ENCODE measurements at places on chromosomes 2 and 18.

DNA sequence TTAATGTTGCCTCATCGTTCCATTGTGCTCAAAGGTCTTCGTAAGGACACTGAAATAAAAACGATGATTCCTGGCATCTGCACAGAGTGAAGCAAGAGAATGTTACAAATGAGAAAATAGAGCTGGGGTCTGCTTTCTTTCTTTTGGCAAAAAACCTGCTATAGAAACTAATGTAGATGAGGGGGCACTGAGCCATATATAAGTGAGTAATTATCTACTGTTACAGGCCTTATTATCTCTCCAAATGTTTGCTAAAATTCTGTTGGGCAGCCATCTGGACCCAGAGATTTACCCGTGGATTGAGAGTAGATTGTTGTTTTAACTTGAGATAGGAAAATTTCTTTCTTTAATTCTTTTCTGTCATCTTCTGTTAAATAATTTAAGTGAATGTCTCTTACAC, 472.5 kb upstream of the PIK3C3 start:
- DNase-seq, result no peak

DNA sequence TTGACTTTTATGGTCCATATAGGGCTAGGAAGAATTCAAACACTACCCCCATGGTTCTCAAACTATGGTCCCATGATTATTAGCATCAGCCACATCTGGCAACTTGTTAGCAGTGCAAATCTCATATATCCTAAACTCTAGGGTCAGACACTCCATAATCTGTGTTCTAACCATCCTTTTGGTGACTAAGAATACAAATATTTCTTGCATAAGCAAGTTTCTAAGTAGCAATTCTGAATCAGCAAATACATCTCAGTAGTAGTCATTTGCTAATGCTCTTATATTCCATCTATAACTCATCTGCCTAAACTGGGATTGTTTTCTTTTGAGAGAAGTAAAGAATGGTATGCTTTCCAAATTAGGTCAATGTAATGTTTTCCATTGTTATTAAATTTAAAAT, 447.3 kb downstream of the TMX3 start:
- DNase-seq, result no peak

- no peak for DNase-seq
Measured at GRCh38 chr2:162560291-162560690, 216.4 kb downstream of the GCA start.

GRCh38 chr2:75456111-75456510, 104.6 kb downstream of the EVA1A start:
- DNase-seq, result no peak

- no peak for DNase-seq
Measured at GRCh38 chr2:63000801-63001200, 49.8 kb upstream of the OTX1 start.

DNA sequence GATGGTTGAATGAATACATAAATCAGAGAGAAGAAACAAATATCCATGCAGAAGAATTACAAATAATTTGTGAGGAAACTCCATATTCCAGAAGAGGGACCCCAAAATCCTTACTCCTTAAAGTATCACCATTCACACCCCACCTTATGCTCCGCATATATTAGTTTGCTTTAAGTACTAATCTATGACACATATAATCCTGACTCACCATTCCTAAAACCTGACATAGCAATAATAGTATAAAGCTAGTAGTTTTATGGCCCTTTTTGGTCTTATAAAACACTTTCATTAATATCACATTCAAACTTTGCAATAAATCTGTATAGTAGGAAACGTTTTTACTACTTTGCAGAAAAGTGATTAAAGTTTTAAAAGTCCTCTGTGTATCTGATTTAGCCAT, 719.0 kb upstream of the SLC39A10 start:
- DNase-seq, result no peak

GRCh38 chr2:224151680-224152310, 112.7 kb upstream of the SERPINE2 start:
- DNase-seq, result no peak

DNA sequence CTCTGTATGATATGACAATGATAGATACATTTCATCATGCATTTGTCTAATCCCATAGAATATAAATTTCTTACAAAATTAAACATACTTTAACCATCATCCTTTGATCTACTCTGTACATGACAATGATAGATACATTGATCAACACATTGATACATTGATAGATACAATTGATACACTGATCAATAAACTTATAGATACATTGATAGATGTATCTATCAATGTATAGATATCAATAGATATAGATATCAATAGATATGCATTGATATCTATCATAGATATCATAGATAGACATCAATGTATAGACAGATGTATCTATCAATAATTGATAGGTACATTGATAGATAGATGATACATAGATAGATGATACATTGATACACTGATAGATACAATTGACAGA, 105.4 kb downstream of the DYM start:
- DNase-seq, result no peak

GRCh38 chr2:96320728-96321622, 4.1 kb upstream of the ITPRIPL1 start:
- DNase-seq, result no peak

DNA sequence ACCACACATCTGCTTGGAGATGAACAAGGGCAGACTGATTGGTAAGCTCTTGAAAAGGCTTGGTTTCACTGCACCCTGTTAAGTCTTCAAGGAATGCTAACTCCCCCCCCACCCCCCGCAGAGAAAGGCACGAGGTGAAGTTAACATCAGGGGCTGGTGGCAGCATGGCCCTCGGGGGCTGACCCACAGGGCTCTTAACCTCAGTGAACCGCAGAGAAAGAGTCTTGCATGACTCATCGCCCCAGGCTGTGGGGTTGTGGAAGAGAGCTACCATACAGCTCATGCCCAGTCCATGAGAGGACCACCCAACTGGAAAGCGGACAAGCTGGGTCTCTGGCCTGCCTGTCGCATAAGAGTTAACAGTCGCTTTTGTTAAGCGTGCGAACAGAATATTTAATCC, 10.6 kb upstream of the CEP68 start:
- DNase-seq, result no peak

DNA sequence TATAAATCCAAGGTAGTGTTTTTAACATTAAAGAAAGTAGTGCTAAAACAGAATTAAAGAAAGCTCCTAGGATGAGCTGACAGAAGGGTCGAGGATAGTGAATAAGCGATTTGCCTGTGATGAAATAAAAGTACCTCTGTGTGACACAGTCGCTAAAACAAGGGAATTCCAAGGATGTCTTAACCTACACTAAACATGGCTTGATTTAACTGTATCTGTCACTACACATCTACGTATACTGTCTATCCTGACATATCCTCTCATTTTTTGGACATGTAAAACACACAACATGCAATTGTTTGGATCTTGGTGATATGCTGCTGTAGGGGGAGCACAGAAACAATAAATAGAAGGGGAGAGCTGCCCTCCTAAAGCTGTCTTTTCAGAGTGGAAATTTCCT, 580.8 kb upstream of the SLC8A1 start:
- DNase-seq, result no peak

DNA sequence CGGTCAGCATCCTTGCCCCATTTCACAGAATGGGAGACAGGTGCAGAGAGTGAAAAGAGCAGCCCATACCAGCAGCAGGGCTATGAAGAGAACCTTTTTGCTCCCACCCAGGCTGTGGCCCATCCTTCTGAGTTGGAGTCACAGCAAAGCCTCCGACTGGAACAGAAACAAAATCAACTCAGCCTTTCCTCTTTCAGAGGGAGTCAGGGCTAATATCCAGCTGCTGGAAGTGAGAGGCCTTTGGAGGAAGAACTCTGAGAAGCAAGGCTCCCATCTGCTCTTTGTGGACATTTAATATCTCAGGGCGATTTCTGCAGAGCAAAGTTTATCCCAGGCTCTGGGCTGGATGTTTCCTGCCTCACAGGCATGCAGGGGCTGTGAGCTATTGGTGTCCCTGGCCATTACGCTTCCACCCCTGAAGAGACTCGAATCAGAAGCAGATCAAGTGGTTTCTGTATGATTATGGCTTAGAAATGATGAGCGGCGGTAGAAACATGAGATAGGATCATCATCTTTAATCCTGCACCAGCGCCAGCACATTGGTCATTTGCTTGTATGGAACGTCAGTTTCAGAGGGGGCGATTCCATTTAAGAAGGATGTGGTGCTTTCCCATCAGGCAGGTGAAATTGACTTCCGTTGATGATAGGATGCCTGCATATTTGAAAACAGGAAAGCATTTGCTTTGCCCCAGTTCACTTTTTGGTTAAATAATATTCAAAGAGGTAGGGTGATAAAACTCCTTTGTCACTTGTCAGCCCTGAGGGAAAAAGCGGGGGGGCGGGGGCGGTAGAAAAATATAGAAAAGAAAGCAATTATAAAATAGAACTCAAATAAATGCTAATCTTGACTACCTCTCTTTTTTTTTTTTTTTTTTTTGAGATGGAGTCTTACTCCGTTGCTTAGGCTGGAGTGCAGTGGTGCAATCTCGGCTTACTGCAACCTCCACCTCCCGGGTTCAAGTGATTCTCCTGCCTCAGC, 152.4 kb downstream of the LRRC30 start:
- DNase-seq, result no peak

- DNase-seq, result no peak
Measured at GRCh38 chr18:34117319-34117718, 107.4 kb downstream of the NOL4 start.

DNA sequence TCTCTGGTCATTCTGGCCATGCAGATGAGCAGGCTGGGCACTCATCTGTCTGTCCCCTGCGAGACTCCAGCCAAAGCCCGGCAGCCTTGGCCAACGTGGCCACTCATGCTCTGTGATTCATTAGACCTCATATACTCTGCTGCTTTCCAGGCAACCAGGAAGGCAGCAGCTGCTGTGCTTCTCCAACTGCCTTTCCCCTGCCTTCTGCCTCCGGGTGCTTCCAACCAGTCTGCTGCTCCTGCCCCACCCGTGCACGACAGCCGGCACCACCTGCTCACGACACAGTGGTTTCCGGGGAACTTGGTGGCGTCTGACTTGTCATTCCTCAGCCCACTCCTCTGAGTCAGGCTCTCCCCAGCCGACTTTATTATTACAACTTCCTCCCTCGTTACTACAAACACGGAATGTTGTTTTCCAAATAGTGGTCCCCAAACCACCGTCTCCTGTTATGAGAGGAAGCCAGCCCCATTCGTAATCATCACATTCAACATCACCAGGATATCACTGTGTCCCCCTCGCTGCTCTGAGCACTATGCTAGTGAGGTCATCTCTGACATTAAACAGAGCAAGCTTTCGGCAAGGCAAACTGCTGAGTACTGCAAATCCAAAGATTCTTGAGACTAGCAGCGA, 392.4 kb downstream of the ALK start:
- peak; percentile 88 for DNase-seq

DNA sequence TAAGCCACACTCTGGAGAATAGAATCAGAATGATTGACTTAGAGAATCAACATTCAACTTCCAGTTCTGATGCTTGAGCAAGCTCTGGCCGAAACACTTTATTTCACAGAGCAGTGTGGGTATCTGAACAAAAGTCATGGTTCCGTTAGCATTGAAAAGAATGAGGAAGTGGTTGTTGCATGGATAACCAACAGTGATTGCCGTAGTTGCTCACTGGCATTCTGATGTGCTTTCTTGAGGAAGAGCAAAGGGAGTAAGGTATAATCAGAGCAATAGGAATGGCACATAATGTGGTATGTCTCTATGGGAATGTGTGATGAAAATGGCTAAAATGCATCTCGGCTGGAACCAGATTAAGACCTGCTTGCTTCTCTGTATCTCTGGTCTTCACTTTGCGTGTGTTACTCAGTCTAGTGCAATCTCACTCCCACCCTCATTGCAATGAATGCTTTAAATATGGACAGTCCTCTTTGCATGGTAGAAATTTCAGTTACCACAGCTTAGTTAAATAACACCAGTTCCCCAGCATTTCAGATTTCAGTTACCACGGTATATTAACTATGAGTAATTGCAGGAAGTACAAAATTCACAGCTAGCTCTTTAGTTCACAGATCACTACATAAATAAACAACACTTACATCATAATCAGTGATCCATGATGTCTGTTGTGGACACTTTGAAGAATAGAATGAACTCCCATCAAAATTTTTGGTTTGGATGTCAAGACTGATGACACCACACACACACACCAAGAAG, 7.8 kb upstream of the RAB12 start:
- peak; percentile 81 for DNase-seq

- DNase-seq, result no peak
Measured at GRCh38 chr18:75782204-75782603, 354.7 kb upstream of the SMIM21 start.

DNA sequence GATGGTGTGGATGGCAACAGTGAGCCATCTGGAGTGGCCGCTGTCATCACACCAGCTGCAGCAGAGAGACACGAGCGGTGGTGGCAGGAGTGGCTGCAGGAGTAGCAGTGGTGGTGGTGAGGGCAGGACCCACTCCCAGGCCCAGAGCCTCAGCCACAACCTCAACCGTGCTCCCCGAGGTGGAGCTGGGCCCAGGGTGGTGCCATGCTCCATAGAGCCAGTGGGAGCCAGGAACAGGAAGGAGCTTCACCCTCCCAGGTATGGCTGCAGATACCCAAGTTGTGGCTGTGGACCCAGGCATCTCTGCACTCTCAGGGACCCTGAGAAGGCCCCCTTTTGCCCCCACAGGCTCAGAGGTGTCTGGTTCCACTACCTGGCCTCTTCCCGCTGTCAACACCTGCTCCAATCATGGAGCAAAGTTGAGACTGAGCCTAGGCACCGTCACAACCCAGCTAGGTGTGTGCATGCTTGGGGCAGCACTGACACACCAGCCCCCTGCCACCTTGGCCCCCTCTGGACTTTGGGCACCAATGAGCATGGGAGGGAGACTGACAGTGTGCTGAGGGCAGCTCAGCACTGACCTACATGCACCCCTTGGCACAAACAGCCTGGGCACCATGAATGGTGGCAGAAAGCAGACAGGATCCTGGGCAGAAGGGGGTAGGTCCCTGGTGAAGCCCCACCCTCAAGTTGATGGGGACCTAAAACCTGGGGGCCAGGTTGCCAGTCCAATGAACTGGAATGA, 188.9 kb downstream of the NDUFA10 start:
- no peak for DNase-seq

DNA sequence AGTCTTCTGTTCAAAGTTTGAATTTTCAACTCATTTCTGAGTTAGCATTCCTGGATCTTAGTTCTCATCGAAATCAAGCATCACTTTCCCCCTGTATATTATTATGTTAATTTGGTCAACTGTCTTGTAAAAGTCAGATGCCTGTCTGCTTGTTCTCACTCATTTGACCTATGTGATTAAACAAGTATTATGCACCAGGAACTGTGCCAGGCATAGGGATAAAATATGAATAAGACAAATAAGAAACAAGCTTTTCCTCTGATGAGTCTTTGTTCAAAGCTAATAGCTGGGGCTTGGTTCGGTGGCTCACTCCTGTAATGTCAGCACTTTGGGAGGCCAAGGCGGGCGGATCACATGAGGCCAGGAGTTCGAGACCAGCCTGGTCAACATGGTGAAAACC, 19.7 kb upstream of the EMILIN2 start:
- no peak for DNase-seq

DNA sequence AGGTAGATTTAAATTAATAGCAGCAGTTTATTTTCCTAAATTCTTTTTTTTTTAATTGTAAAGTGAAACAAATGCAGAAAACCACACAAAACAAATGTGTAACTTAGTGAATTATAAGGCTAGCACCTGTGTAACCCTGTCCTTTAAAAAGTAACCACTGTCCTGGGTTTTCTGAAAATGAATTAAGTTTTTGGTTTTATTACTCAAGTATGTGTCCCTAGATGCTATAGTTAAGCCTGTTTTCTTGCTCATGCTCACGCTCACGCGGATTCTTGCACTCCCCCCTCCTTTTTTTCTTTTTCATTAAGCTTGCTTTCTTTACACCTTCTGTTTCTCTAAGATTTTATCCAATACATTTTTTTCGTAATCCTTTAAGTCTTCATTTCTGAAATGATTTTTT, 207.7 kb upstream of the STON1 start:
- DNase-seq, result no peak

- no peak for DNase-seq
Measured at GRCh38 chr2:144431392-144431783, 88.5 kb downstream of the ZEB2 start.

Data from suppressor macrophage treated with lipopolysaccharide for 1 hour (primary cell).